ENCODE measurements at places on chromosomes 12 and 14.

DNA sequence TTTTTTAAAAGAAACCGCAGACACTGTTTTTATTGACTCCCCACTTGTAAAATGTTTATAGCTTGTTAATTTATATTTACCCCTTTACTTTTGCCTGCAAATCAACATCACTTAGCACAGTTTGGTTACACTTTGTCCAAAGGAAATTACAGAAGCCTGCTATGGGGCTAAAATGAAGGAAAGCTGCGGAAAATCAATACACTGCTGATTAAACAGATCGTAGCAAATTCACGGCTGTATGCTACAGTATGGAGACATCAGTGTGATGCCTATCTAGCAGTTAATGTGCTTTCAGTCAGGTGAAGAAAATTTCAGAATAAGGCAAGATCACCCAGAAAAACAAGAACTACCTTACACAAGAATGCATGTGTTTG lies 110.0 kb downstream of the FOXG1 start:
- no peak for DNase-seq

DNA sequence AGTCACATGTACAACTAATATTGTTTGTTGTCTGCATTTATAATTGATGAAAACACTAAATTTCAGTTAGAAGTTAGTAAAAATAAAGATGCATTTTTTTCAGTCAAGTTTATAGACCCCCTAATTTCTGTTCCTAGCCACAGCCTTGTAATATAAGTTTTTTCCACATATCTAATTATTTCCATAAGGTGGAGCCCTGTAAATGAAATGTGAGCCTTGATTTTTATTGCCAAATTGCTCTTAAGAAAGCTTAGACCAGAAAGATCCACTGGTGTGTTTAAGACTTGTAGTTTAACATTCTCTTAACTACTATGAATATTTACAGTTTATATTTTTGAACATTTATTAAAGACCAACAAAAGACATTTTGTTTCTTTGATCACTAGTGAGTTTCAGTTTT lies 322.1 kb upstream of the RGS6 start:
- DNase-seq = no peak

DNA sequence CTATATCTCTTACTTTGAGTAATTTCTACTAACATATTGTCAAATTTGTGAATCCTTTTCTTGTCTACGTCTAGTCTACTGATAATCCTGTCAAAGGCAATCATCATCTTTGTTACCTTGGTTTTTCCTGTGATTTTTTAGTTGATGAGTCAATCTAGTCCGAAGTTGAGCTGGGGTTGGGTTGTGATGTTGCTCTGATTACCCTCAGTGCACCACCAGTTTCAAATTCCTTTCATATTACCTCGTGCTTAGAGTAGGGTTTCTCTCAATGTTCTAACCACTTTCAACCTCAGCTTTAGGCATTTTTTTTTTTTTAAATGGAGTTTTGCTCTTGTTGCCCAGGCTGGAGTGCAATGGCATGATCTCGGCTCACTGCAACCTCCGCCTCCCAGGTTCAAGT lies 186.8 kb downstream of the BTG1 start:
- DNase-seq = no peak

DNA sequence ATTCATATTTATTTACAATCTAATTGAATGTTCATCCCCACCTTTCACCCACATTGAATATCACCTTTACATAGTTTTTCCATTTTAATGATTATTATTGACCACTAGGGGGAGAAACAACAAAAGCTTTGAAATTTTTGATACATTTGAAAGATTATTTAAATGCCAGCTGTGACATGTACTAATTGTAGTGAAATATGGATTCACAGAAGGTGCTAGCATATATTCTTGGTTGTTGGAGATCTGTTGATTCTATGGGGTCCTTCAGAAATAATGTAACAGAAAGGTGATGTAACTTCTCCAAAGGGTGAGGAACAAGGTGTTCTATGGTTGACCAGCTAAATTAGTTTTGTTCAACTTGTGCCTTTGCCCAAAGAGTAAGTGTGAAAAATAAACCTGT lies 22.4 kb upstream of the GPR33 start:
- DNase-seq = no peak
